Lung microvascular endothelial cell (primary cell): ENCODE measurements at places on chromosomes 11 and 22.

GRCh38 chr11:20213790-20214189 is 53.5 kb upstream of the DBX1 start:
- DNase-seq = no peak

- DNase-seq = no peak
Measured at GRCh38 chr22:26418620-26419019, 10.4 kb upstream of the ASPHD2 start.

DNA sequence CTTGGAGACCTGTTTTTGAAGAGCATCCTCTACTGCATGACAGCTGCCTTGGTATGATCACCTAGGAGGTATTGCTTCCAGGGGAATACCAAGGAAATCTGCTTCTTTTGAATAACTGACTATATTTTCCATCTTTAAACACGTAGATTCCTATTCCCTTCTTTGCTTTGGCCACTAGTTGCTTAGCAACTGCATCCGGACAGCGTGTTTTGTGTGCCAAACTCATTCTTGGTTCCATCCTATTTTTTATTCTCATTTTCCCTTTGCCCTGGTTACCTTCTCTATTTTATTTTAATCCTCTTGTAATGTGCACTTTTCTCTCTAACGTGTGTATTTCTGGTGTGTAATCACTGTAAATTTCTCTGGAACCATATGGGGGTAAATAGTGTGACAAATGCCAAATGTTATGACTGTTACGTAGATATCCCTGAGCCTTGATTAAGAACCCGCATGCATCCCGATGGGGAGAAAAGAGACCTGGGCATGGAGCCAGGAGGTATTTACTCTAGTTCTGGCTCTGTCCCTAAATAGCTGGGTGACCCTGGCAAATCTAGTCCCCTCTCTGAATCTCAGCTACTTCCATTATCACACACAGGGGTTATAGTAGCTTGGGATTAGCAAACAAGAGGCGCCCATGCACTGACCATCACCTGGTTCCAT is 241.7 kb downstream of the MIAT start:
- DNase-seq = no peak

- DNase-seq = no peak
Measured at GRCh38 chr11:72226701-72227100, 2.1 kb downstream of the INPPL1 start.

DNA sequence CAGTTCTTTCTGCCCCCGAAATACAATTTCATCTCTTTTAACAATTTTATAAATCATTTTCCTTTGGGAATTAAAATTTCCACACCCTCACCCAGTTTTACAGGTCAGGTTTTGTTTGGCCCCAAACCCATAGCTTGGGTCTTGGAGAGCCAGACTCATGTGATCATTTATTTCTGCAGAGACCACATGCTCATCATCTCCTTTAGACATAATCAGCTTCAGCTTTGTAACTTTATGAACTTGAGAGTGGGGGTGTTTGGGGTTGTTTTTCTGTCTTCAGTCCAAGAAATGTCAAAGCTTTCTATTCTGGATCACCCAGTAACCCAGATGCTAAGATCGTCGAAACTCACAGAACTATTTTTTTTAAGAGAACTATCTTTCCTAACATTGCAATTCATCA is 70.9 kb downstream of the DBX1 start:
- DNase-seq = no peak

DNA sequence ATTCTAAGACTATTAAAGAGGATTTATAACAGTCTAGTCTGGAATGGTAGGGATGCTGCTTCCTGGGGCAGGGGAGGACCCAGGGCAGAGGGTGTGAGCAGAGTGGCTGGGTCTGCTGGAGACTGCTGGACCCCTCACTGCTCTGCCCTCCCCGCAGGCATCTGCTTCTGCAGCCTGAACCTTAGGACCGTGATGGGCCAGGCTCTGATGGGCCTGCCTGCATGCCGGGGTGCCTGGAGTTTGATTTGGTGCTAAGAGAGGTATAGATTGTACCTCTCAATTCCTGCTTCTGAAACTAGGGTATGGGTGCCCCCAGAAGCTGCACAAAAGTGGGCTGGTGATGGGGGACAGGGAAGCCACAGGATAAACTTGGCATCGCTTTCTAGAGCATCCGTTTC is 54.9 kb downstream of the CD82 start:
- no peak for DNase-seq

- peak; percentile 98 for DNase-seq
Measured at GRCh38 chr11:73779084-73779902, 8.4 kb upstream of the MRPL48 start.

GRCh38 chr22:37186228-37186996 is 1.6 kb downstream of the C1QTNF6 start:
- peak; percentile 92 for DNase-seq

GRCh38 chr11:13278609-13279486 is 1.3 kb downstream of the BMAL1 start:
- peak; percentile 17 for DNase-seq

DNA sequence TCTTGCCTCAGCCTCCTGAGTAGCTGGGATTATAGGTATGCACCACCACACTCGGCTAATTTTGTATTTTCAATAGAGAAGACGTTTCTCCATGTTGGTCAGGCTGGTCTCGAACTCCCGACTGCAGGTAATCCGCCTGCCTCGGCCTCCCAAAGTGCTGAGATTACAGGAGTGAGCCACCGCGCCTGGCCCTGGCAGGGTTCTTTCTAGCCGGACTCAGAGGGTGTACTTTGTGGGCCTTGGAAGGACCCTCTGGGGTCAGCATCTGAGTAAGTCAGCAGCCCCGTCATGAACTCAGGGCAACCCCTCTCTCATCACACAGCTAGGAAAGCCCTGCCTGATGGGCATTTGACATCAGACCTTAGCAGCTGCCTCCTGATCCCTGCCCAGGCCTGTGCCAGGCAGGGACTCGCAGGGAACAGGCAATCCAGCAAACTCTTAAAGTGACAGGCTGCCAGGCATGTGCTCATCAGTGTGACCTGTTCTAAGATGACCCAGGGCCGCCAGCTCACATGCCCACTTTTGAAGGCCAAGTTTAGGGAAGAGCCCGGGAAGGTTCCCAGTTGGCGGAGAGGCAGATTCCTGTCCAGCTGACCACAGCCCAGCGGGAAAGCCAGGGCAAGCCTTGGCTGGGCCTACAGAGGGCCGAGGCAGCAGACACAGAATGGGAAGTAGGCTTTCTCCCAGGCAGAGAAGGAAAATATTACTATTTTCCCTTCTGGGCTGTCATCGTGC is 92.9 kb downstream of the MORC2 start:
- no peak for DNase-seq

GRCh38 chr11:43243927-43244326 is 67.9 kb upstream of the API5 start:
- DNase-seq = no peak

DNA sequence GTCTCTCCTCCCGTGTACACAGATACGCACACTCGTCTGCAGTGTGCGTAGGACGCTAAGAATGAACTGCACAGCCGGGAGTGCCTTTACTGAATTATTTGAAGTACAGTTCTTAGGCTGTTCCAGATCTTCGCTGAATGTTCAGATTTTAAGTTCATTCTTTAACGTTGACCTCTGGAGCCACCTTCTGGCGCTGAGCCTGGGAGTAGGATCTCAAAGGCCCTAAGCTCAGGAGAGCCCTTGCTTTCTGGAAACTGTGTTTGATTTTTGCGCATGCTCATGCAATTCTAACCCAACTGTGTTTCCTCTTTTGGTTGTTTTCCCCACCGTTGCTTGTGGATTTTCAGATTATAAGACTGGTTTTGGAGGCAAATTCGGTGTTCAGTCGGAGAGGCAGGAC is 22.8 kb downstream of the CTTN start:
- no peak for DNase-seq

DNA sequence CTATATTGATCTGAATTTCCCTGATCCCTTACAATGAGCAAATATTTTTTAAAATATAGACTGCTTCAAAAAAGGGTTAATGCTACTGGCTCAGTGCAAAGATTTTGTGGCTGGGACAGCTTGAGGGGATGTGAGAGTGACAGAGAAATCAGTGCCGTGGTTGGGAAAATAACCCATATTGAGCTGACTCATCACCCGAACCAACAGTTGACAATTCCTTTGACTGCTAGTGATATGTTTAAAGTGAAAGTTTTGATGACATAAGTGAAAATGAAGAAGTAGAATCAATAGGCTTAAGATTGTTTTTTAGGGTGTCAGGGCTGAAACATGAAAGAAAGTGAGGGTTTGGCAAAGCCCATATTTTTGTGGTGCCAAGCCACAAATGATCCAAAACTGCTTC is 257.1 kb upstream of the TENM4 start:
- DNase-seq = no peak

GRCh38 chr11:76371170-76371569 is 9.8 kb downstream of the THAP12 start:
- DNase-seq = peak; percentile 18

- no peak for DNase-seq
Measured at GRCh38 chr11:120104041-120104565, 33.8 kb downstream of the TRIM29 start.

DNA sequence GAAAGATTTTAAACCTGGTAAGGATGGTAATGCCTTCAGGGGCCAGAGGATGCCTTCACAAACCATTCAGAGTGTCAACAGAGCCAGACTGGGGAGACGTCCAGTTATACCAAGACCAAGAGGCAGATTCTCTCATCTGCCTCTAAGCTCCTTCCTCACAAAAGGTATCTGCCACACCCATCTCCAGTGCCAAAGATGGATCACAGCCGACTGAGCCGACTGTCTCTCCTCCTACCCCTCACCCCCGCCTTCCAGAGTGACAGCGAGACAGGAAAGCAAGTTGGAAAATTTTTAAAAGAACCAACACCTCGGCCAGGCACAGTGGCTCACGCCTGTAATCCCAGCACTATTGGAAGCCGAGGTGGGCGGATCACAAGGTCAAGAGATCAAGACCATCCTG is 79.1 kb upstream of the AKIP1 start:
- no peak for DNase-seq

GRCh38 chr11:65489035-65489705 is 9.7 kb upstream of the MALAT1 start:
- DNase-seq = peak; percentile 59

DNA sequence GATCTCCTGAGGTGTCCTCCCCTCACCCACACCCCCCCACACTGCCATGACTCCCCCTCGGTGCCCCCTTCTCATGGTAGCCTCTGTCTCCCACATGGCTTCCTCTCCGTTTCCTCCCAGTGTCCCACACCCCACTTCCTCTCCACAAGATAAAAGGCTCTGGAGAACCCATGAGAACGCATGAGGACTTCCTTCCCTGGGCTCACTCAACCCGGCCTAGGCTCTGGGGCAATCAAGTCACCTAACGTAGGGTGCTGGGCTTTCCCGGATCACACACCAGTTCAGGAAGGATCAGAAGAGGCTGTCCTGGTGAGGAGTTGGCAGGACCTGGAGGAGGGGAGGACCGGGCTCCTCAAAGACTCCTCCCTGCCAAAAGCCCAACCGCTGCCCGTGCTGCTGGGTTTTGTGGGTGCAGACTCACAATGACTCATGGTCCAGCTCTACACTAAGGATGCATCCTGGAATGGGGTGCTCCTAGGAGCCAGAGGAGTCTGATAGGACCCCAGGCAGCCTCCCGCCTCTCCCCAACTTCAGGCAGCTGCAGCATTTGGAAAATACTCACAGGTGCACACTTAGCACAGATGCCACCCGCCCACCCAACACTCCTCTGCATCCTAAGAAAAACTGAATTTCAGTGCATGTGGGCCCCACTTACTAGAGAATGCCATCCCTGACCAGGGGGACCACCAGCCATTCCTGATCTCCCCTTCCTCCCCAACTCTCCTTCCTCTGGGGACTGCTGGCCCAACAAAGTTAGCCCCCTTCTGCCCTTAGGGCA is 21.0 kb downstream of the SLC22A12 start:
- DNase-seq = no peak

DNA sequence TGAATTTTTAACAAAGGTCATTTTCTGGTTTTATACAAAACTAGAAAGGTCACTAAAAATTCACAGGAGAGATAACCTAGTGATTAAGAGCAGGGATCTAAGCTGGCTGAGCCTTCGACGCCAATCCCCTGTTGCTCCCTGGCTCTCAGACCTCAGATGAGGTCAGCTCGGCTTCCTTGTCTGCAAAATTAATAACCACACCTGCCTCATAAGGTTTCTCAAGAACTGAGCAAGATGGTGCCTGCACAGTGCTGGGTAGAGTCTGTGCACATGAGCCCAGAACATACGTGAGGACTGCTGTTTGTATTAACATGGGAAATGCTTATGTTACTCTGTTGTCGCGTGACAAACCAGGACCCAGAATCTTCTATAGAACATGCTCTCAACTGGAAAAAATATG is 24.4 kb upstream of the CD5 start:
- no peak for DNase-seq

DNA sequence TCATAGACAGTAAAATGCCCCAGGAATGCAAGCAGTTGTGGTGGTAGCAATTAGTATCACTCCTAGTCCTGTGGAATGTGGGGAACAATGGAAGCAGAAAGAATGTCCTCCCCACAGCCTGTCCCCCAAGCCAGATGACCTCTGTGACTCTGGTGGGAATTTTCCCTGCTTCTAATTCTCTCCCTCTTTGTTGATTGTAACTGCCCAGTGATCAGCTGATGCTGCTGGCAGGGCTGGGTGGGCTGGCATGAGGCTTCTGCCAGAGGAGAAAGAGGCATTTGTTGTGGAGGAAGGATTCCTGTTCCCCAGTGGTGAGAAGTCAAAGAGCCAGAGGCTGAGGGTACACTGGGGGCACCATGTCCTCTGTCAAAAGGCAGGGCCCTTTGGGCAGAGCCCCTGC is 116.7 kb upstream of the NCAM1 start:
- DNase-seq = no peak

DNA sequence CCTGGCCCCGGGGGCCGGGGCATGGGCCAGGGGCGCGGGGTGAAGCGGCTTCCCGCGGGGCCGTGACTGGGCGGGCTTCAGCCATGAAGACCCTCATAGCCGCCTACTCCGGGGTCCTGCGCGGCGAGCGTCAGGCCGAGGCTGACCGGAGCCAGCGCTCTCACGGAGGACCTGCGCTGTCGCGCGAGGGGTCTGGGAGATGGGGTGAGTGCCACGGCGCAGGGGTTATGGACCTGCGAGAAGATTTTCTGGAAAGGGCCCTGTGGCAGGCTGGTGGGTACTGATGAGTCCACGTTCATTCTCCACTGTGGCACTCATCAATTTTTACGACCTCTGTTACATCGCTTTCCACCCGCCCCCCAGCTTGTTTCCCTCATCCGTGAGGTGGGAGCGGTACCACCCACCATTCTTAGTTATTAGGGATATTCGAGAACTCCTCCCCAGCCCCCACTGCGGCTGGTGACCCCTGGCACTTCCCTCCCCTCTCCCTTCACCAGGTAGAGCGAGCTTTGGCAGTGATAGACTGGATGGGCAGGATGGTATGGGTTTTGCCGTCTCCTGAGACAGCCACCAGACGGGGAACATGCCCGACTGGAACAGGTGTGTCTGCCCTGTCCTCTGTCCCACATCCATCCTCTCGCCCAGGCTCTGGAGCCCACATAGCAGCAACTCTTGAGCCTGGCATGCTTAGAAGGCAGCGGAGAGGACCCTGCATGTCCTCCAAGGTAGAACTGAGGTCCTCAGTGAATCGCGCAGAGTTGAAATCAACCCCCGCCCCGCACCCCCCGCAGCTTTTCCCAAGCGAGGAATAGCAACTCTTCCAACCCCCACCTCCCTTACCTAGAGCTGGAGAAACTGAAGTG is 562 bp downstream of the DGAT2 start:
- no peak for DNase-seq
